Activated CD8-positive, alpha-beta memory T cell treated with anti-CD3 and anti-CD28 coated beads for 1 hour (primary cell): ENCODE measurements at places on chromosomes 5 and 9.

DNA sequence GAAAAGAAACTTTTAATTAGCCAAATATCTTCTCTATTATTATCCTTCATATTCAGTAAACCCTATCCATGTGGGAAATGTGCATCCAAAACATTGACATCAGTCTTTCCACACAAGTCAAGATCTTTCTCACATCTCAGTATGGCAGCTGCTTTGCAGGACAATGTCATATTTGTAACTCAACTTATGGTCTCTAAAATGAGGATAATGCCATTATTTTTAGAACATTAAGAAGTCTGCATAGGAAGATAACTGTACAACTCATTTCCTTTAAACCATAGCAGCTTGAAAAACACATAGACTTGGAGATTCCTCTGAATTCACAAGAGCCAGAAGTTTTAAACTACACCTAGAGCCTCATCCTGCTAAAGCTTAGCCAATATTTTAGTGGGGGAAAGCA is 43.7 kb downstream of the MCTP1 start:
- DNase-seq = no peak

DNA sequence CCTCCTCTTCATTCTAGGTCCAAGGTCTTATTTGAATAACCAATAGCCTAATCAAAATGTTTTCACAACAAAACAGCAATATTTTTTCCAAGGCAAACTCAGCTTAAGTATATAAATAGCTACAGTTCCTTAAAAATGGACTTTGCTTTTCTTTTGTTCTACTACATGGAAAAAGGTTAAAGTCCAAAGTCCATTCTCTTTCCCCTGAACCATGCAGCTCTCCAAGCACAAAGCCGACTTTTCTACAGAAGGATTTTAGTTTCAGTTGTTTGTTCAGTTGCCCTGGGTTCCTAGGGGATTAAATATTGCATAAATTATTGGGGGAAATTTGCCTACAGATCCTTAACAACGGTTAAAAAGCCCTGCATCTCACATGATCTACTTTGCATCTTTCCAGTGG is 677.0 kb upstream of the KLF4 start:
- DNase-seq = no peak

- no peak for DNase-seq
These were observed 118.1 kb downstream of the C9orf152 start for GRCh38 chr9:110089681-110090370.

DNA sequence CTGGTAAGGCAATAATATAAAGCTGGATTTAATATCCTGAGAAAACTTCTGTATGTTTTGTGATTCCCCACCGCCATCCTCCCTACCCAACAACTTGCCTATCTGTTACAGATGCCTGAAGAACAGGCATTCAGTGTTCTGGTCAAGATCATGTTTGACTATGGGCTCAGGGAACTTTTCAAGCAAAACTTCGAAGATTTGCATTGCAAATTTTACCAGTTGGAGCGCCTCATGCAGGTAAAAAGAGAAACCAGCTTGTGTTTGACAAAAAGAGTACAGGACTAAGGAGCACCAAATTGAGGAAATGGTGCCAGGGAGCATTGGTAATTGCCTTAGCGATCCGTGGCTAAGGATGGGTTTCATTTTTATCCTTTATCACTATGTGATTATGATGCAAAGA is 40.0 kb downstream of the GPR21 start:
- DNase-seq = no peak

DNA sequence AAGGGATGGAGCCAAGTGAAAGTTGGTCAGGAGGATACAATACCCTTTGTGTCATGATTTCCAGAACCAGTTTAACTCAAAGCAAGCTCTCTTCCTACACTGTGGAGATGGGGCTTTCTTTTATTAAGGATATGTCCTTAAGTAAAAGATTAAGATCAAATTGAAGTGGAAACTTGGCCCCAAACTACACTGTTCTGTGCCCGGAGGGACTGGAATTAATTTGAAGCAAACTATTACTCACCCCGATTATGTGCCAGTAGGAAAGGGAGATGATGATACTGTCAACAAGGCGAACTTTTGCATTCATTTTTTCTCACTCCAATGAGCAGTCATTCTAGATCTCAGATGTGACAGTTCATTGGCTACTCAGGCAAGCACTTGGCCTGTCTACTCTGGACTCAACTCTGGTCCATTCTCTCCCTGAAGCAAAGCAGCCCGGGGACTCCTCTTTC is 186.7 kb downstream of the NTRK2 start:
- no peak for DNase-seq
